ENCODE measurements at places on chromosomes 7 and 10.

- DNase-seq: no peak
These were observed 9.9 kb downstream of the SMURF1 start for GRCh38 chr7:99133766-99134564.

DNA sequence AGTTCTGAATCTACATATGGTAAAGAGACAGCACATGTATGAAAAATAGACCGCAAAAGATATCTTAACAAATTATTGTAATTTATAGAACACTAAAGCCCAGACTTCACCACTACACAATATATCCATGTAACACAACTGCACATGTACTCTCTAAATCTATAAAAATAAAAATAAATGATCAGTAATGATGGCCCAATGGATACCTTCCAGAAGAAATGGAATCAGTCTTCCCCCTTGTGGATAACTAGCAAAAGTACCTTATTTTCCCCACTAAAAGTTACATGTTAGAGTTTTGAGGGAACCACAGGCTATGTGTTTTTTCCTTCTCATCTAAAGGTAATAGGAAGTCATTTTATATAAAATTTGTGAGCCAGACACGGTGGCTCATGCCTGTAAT, 25.7 kb downstream of the C7orf25 start:
- no peak for DNase-seq

GRCh38 chr7:140899883-140900282, 24.8 kb downstream of the BRAF start:
- DNase-seq: peak; percentile 8

GRCh38 chr7:28739128-28739527, 219.0 kb downstream of the TRIL start:
- DNase-seq: no peak

DNA sequence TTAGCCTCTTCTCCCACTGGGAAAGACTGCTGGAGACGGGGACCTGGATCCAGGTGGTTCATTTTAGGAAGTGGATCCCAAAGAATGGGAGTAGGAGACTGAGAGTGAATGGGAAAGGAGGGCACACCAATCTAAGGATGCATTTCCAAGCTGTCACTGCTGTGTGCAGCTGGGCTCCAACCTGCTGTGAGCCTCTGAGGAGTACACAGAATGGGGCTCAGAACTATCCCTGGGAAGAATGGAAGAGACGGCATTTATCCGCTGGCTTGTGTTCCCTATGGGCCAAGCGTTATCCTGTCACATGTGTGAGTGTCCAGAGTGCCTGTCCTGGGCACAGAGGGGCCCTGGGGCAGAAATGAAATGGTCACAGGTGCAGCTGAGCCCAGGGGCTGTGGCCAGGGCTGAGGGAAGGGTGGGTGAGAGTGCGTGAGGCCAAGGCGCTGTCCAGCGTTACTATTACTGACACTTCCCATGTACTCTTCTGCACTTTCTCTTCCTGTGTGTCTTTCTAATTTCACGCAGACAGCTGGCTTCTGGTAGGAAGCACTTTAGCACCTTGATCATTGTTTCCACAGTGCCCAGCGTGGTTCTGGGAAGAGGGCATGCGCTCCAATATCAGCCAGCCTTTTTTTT, 35.4 kb upstream of the PODXL start:
- no peak for DNase-seq
